ENCODE measurements at places on chromosomes 7 and 10.

DNA sequence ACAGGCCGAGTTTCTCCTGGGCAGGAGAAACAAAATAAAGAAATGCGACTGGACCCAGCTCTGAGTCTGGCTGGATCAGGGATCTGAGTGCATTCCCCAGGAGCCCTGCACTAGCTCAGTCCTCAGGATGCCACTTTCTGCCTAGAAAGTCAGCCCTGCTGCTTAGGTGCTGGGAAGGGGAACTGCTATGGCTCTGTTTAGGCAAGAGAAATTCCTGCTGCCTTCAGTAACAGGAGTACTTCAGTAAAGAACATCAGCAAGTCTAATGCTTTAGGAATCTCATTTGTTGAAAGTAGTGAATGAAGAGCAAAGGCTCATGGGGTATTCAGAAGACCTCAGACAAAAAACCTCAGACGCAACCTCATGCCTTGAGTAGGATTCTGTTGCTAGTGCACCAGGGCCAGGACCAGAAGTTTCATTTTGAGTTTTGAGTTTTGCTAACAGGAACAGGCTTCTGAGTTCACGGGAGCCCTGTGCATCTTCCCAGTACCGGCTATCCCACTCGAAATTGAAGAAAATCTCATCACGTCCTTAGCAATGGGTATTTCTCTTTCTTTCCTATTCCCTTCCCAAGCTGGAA, 170.8 kb upstream of the CDCA7L start:
- DNase-seq, result no peak

DNA sequence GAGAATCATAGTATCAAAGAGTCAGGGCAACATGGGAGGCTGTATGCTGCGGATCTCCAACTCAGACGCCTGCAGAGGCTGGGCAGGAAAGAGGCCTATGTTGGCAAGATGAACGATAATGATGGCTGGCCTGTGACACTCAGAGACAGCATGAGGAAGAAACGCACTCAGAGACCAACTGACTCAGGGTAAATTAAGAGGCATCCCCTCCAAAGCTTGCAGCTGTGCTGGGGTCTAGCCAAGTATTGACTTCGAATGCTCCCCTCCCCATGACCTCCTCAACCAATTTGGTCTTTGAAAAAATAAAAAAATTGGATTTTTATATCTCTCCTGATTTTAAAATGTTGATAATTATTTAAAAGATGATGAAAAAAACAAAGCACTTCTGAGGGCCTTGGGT, 718.9 kb downstream of the GRID1 start:
- DNase-seq, result no peak

GRCh38 chr7:120961638-120962173, 11.1 kb downstream of the ING3 start:
- no peak for DNase-seq

DNA sequence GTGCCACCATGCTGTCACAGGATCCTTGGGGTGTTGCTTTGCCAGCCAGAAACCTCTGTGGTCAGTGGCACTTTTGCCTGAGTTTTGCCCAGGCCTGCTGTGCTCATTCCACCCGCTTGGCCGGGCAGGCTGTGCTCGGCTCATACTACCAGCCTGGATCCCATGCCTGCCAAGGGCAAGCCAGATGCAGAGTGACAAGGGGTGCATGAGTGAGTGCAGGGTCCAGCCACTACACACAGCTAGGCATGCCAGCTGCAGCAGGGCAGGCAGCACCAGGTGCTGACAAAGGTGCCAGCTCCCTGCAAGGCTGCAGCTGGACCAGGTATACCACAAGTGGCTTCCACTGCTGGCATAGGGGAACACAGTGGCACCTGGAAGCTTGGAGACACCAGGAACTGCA, 28.6 kb downstream of the C10orf67 start:
- DNase-seq, result no peak

- DNase-seq, result no peak
Measured at GRCh38 chr7:44155191-44156185, 14.4 kb upstream of the MYL7 start.

DNA sequence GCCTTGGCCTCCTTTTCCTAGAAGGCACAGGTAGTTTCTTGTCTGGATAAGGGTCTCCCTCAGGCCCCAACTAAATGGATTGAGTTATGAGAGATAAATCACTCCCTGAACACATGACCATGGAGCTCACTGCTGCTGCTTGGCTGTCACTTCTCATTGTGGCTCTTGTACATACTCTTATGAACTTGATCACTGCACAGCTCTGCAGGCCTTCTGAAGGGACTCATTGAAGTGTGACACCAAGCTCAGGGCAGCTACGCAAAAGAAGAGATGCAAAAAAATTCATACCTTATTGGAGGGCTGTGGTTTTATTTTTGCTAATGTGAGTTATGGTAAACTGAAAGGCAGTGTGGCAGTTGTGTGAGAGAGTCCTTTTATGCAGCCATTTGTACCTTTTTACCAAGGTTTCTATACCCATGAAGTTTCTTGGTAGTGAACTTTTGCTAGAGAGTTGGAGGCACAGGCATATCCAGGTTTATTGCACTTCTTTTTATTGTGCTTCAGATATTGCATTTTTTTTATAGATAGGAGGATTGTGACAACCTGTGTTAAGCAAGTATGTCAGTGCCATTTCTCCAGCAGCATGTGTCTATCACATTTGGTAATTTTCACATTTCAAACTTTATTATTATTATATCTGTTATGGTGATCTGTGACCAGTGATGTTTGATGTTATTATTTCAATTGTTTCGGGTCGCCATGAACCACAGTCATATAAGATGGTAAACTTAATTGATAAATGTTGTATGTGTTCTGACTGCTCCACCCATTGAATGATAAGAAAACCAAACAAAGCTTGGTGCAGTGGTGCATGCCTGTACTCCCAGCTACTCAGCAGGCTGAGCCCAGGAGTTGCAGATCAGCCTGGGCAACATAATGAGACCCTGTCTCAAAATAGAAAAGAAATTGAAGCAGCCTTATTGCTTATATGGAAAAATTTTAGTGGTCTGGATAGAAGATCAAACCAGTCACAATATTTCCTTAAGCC, 100.6 kb downstream of the LRRC4 start:
- DNase-seq, result no peak

DNA sequence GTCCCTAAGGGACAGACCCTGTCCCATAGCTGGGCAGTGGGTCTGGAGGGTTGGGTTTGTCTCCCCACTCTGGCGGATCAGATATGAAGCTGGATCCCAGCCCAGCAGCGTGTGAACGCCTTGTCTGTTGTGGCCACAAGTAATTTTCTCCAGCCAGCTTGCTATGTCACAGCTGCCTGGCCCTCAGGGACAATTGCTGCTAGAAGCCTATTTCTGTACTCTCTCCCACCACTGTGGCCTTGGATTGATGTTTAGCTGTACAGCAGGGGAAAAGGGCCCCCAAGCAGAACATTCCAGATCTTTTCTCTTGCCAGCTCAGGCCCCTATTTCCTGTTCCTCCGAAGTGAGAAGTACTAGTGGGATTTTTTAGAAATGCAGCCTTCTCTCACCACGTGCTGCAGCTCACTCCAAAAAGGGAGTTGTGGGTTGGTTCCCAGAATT, 53.5 kb upstream of the WAC start:
- DNase-seq, result no peak

DNA sequence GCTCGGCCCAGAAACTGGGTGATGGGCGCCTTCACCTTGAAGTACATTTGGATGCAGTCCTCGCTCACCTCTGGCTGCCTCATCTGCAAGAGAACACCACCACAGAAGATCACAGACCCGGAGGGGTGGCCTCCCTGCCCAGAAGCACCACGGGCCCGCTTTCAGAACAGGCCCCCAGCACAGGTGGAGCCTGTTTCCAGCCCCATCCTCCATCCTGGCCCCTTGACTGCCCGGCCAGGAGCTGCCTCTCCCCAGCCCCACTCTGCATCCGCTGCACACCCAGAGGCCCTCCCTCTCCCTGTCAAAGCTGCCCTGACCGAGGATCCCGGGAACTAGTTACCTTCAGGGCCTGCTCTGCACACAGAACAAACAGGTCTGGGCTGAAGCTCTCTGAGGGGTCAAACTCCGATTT, 724 bp downstream of the CFAP46 start:
- no peak for DNase-seq

Data from HS-27A (cell line).